Small intestine (tissue), 16 donors: ENCODE measurements at places on chromosomes 2 and 18. TPM values are rescaled to one million over a fixed set of nuclear protein-coding genes. Genes with fewer than 3 reads are reported as not detected.

DNA sequence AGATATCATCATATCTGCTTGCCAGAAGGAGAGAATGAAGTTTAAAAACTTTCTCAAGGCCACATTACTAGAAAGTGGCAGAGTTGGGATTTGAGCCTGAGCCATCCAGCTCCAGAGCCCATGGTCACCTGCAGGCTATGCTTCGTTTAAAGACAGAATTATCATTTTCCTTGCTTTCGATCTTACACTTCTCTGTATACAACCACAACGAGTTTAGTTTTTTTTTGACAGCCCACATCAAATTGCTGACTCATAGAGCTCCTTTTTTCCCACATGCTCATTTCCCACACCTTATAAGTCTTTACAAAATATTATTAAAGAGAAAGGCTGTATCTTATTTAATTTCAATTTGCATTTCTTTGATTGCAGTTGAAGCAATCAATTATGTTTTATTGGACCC lies 6.5 kb downstream of the PLEK start:
- no peaks in the 10 kb centered on the region for H3K27me3 ChIP-seq
- H3K4me1 ChIP-seq, result no peaks in the 10 kb centered on the region
- DNase-seq, result no peak
- H3K27ac ChIP-seq, result no peak overlapping the region
- H3K36me3 ChIP-seq, result no peaks in the 10 kb centered on the region
- H3K4me3 ChIP-seq, result no peak overlapping the region

GRCh38 chr2:149333636-149334035 lies 3.2 kb downstream of the LYPD6 start:
- H3K4me3 ChIP-seq, result no peak overlapping the region
- peaks cover 3% of the 10 kb centered on the region for H3K4me1 ChIP-seq
- H3K27ac ChIP-seq, result no peak overlapping the region
- no peaks in the 10 kb centered on the region for H3K36me3 ChIP-seq

DNA sequence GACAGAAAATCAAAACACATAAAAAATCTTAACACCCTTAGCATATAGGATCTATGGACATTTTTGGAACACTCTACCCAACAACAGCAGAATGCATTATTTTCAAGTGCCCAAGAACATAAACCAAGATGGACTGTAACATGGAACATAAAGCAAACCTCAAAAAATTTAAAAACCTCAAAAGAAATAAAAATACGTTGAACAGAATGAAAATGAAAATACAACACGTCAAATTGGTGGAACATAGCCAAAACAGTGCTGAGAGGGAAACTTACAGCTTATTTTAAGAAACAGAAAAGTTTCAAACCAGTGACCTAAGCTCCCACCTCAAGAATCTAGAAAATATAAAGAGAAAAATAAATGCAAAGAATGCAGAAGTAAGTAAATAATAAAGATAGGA lies 58.3 kb upstream of the BCL2L11 start:
- H3K27me3 ChIP-seq, result no peaks in the 10 kb centered on the region
- no peak overlapping the region for H3K27ac ChIP-seq
- no peak overlapping the region for H3K4me3 ChIP-seq
- no peaks in the 10 kb centered on the region for H3K4me1 ChIP-seq
- no peaks in the 10 kb centered on the region for H3K36me3 ChIP-seq
- DNase-seq, result no peak

DNA sequence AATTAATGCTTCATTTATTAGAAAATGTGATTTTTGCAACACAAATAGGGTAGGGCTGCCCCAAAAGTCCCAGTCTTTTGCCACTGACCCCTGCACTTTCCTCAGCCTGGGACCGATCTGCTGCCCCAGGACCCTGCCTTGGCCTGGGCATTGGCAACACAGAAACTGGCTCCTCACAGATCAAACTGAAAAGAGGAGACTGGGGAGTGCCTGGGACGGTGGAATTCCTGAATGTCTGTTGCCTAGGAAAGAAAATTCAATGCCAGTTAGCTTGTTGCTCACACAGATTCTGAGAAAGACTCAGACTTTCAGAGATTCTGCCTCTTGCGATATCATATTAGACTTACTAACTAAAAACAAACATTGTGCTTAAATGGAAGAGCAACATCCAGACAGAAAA lies 211.2 kb downstream of the VAPA start:
- H3K27me3 ChIP-seq, result no peaks in the 10 kb centered on the region
- no peaks in the 10 kb centered on the region for H3K4me1 ChIP-seq
- no peak for DNase-seq
- no peak overlapping the region for H3K27ac ChIP-seq
- no peak overlapping the region for H3K4me3 ChIP-seq

DNA sequence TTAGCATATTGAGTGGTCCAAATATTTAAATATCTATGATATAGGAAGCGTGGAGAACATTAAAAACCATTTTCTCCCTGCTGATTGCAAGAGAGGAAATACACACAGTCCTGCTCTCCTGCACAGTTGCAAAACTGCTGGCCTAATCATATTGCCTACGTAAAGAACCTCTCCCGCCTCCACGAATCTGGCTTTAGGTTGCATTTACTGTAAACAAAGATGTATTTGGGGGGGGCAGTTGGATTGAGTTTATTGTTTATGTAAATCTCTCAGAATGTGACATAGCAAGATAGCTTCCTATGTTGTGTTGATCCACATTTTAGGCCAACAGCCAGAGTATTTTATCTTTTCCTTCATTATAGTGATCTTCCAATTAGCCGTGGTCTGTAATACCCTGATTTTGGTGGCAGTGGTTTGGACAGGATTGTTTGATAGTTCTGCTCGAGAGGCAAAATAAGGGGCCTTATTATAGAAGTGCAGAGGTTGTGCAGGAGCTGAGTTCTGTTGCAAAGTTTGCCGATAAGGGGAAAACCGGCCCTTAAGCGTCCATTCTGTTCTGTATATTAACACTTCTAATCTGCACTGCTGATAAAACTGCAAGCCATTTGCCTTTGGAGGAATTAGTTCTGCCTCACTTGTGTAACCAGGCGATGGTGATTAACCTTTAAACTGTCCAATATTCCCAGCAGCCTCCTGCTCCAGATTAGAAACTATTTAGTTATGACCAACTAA lies 101.6 kb upstream of the SIX3 start:
- H3K27me3 ChIP-seq, result no peaks in the 10 kb centered on the region
- peak; percentile 59 for DNase-seq
- no peaks in the 10 kb centered on the region for H3K36me3 ChIP-seq
- H3K4me3 ChIP-seq, result no peak overlapping the region
- peaks cover 12% of the 10 kb centered on the region for H3K4me1 ChIP-seq

GRCh38 chr2:206958261-206958660 lies 18.9 kb downstream of the CPO start:
- H3K4me3 ChIP-seq, result no peak overlapping the region
- H3K4me1 ChIP-seq, result peaks cover 7% of the 10 kb centered on the region
- H3K36me3 ChIP-seq, result no peaks in the 10 kb centered on the region

GRCh38 chr2:129927696-129928095 lies 51.8 kb upstream of the RAB6C start:
- H3K4me1 ChIP-seq, result no peaks in the 10 kb centered on the region
- H3K36me3 ChIP-seq, result no peaks in the 10 kb centered on the region
- DNase-seq, result no peak
- no peak overlapping the region for H3K27ac ChIP-seq
- H3K4me3 ChIP-seq, result no peak overlapping the region
- peaks cover 4% of the 10 kb centered on the region for H3K27me3 ChIP-seq

DNA sequence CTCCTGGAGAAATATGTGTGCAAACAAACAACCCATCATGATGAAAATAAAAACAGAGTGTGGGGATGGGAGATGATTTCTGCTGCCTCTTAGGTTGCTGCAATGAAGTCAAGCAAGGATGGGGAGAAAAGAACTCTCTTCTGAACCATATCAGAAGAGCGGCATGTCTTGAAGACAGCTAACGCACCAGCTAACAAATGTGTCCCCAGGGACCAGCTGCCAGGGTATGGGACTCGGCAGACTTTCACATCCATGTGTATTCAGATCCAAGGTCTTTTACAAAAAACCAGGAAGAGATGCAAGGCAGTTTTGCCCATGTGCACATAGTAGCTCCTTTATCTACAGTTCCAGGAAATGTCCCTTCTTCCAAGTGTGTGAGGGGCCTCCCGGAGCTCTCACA lies 125.4 kb downstream of the CLIP4 start:
- H3K27me3 ChIP-seq, result no peaks in the 10 kb centered on the region
- no peaks in the 10 kb centered on the region for H3K36me3 ChIP-seq
- H3K27ac ChIP-seq, result no peak overlapping the region
- H3K4me1 ChIP-seq, result no peaks in the 10 kb centered on the region
- no peak for DNase-seq
- no peak overlapping the region for H3K4me3 ChIP-seq

DNA sequence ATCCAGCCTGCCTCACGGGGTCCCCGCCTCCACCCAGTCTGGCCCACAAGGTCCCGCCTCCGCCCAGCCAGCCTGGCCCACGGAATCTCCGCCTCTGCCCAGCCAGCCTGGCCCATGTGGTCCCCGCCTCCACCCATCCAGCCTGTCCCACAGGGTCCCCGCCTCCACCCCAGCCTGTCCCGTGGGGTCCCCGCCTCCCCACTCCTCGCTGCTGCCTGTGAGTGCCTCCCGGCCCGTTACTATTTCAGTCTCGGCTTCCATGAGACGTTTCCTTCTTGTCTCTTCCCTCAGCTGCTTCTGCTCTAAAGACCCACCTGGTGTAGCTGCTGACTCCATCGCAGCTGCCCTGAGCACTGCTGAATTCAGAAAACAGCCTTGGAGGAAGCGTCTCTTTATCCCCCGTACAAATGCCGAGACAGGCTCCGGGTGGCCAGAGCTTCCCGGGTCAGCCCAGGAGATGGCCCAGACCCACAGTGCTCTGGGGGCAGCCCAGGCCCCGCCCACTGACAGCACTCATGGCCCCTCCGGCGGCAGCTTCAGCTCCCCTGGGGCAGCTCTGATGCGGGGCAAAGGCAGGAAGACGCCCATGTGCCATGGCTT lies 69.8 kb downstream of the NFATC1 start:
- no peak overlapping the region for H3K27ac ChIP-seq
- H3K4me1 ChIP-seq, result no peaks in the 10 kb centered on the region
- H3K4me3 ChIP-seq, result no peak overlapping the region
- no peak for DNase-seq
- no peaks in the 10 kb centered on the region for H3K36me3 ChIP-seq
- no peaks in the 10 kb centered on the region for H3K27me3 ChIP-seq

GRCh38 chr18:64134044-64134747 lies 14.7 kb downstream of the LINC00305 start:
- H3K4me3 ChIP-seq, result no peak overlapping the region
- no peaks in the 10 kb centered on the region for H3K27me3 ChIP-seq
- H3K4me1 ChIP-seq, result no peaks in the 10 kb centered on the region
- no peaks in the 10 kb centered on the region for H3K36me3 ChIP-seq

GRCh38 chr2:217707131-217707611 lies 295.6 kb downstream of the TNS1 start:
- no peak for DNase-seq
- H3K4me3 ChIP-seq, result no peak overlapping the region
- no peaks in the 10 kb centered on the region for H3K4me1 ChIP-seq

DNA sequence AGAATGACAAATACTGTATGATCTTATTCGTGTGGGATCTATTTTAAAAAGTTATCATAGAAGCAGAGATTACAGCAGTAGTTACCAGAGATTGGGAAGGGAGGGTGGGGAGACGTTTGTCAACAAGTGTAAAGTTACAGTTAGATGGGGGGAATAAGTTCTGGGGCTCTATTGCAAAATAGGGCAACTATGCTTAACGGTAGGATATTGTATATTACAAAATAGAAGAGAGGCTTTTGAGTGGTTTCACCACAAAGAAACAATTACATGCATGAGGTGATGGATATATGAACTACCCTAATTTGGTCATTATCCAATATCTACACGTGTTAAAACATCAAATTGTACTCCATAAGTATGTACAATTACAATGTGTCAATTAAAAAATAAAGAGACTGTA lies 123.4 kb upstream of the NOSTRIN start:
- H3K4me1 ChIP-seq, result no peaks in the 10 kb centered on the region
- H3K4me3 ChIP-seq, result no peak overlapping the region
- H3K36me3 ChIP-seq, result no peaks in the 10 kb centered on the region
- no peak for DNase-seq
- no peak overlapping the region for H3K27ac ChIP-seq
- no peaks in the 10 kb centered on the region for H3K27me3 ChIP-seq

DNA sequence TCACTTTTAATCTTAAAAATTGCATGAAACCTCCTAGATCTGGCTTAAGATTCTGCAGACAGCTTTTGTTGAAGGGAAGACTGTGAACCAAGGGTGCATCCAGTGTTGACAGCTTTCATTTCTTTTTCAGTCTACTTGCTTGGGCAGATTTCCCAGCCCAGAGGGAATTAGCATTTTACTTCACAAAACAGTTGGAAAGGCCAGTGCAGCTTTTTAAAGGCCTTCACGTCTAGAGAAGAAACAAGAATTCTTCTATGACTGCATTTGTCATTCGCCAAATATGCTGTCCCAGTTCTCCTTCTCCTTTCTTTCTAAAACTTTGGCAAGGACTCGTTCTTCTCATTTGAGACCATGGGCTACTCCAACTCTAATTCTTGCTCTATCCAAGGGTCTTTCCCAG lies 17.4 kb downstream of the NTSR2 start:
- no peaks in the 10 kb centered on the region for H3K36me3 ChIP-seq
- no peak overlapping the region for H3K27ac ChIP-seq
- H3K27me3 ChIP-seq, result no peaks in the 10 kb centered on the region
- H3K4me1 ChIP-seq, result no peaks in the 10 kb centered on the region

DNA sequence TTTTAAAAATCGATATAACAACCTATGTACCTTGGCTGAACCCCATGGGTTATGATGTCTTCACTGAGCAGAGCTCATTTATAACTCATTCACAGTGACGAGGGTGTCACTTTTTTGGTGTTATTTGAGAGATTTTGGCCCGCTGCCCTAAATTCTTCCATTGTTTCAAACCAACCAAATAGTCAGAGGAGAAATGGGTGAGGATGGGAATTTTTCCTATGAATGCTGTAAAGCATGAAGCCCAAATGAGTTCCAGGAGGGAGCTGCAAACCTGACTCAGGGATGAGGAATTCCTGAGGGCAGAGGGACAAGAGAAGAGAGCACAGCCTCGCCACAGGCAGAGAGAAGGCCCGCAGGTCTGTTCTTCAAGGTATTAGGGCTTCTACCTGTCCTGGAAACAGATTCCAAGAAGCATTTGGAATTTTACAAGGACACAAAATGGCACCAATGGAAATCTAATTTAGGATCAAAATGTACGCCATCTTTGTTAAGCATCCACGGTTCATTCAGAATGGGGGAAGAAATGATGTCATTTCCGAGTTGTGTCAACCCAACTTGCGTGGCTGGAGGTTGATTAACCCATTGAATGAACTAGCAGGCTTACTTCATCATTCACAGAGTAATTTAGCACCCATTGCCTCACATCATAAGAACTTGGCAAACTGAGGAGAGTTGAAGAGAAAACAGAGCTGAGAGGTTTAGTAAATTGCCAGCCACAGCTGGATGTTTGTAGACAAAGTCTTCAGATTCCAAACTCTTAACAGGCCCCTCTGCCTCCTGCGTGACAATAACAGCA lies 133.5 kb downstream of the LAMA3 start:
- H3K36me3 ChIP-seq, result no peaks in the 10 kb centered on the region
- H3K27me3 ChIP-seq, result no peaks in the 10 kb centered on the region
- no peak for DNase-seq
- H3K4me1 ChIP-seq, result no peaks in the 10 kb centered on the region
- H3K27ac ChIP-seq, result no peak overlapping the region
- H3K4me3 ChIP-seq, result no peak overlapping the region

The CFC1 gene
- 0.18 TPM for polyA plus RNA-seq

The ESPNL gene
- 1.4 TPM for polyA plus RNA-seq

The SERPINB2 gene
- polyA plus RNA-seq, result 0.67 TPM

The AQP4 gene
- polyA plus RNA-seq, result 0.27 TPM

The PLCL1 gene
- not detected for polyA plus RNA-seq

The MAPK4 gene
- 0.81 TPM for polyA plus RNA-seq

The THUMPD2 gene
- polyA plus RNA-seq, result 10.7 TPM

The MBOAT2 gene
- 15.8 TPM for polyA plus RNA-seq
